ENCODE measurements at places on chromosomes 12 and 14. TPM values are rescaled to one million over a fixed set of nuclear protein-coding genes. Genes with fewer than 3 reads are reported as not detected.
A peak's percentile ranks its signal among the peaks of the same experiment; 100 is the strongest.

Gene C14orf119
- total RNA-seq, result 11.1 TPM

DNA sequence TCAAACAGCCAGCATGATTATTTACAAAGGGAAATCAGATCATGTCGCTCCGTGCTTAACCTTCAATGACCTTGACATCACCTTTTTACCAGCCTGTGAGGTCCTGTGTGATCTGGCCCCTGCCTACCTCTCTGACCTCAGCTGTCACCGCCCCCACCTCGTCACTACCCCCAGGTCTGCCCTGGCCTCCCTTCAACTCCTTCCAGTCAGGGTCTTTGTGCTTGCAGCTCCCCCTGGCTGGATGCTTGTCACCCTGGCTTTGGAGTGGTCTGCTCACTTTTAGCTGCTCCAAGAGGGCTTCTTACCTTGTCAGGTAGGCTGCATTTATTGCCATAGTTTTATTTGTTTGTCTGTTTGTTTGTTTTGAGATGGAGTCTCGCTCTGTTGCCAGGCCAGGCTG lies 8.2 kb upstream of the MAX start:
- no peak for DNase-seq
- H3K36me3 ChIP-seq, result no peaks in the 10 kb centered on the region
- H3K4me3 ChIP-seq, result no peak overlapping the region
- H3K27ac ChIP-seq, result no peak overlapping the region
- no peaks in the 10 kb centered on the region for H3K27me3 ChIP-seq
- no peaks in the 10 kb centered on the region for H3K4me1 ChIP-seq

Gene AHNAK2
- 4.5 TPM for total RNA-seq

Gene IQSEC3
- not detected for total RNA-seq

Gene CEBPE
- not detected for total RNA-seq

Gene SPIC
- total RNA-seq, result 0.43 TPM

- H3K27ac ChIP-seq, result no peak overlapping the region
- no peaks in the 10 kb centered on the region for H3K36me3 ChIP-seq
- DNase-seq, result no peak
- H3K4me3 ChIP-seq, result no peak overlapping the region
Measured at GRCh38 chr12:116157845-116158267, 119.6 kb downstream of the MED13L start.

Gene TBC1D30
- total RNA-seq, result 1.2 TPM

- peak; percentile 69 for DNase-seq
- H3K27ac ChIP-seq, result no peak overlapping the region
- no peaks in the 10 kb centered on the region for H3K36me3 ChIP-seq
- no peak overlapping the region for H3K4me3 ChIP-seq
- peaks cover 15% of the 10 kb centered on the region for H3K4me1 ChIP-seq
Measured at GRCh38 chr14:36070031-36070719, 106.3 kb downstream of the PTCSC3 start.

GRCh38 chr12:8698132-8698851 lies 501 bp downstream of the RIMKLB start:
- peak; percentile 59 for DNase-seq
- H3K27ac ChIP-seq, result peak overlapping the region; percentile 36
- no peaks in the 10 kb centered on the region for H3K27me3 ChIP-seq

Data from right lobe of liver (tissue), 6 donors.